T-cell (primary cell): ENCODE measurements at places on chromosomes 16 and 17.

- DNase-seq, result no peak
These were observed 65.0 kb downstream of the HS3ST2 start for GRCh38 chr16:22878955-22879354.

DNA sequence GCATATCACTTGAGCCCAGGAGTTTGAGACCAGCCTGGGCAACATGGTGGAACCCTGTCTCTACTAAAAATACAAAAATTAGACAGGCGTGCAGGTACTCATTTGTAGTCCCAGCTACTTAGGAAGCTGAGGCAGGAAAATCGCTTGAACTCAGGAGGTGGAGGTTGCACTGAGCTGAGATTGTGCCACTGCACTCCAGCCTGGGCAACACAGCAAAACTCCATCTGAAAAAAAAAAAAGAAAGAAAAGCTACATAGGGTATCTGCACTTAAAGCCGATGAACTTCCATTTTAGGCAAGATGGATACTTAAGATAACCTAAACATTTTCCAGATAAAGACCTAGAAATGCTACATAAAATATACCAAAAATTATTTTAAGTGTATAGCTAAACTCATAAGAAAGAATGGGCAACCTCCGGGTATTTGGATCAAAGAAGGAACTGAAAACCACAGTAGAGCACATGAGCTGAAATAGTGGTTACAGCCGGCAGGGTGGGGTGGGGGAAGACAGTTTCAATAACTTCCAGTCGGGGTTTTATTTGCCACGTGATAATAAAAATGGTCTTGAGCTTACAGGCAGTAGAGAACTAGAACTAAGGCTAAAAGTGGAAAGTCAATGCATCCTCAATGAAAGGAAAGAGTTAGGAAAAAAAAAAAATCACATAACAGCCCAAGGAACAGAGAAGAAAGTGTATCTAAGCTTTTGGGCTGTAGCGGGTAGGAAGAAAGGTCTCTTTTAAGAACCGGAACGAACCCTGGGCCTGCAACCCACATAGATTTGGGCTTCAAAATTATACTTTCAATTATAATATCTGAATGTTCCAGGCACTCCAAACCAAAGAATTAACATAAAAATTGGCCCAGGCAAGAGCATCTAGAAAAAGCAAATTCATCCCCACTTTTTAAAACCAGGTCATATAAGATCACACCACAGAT, 53.1 kb downstream of the CFDP1 start:
- DNase-seq, result peak; percentile 62

DNA sequence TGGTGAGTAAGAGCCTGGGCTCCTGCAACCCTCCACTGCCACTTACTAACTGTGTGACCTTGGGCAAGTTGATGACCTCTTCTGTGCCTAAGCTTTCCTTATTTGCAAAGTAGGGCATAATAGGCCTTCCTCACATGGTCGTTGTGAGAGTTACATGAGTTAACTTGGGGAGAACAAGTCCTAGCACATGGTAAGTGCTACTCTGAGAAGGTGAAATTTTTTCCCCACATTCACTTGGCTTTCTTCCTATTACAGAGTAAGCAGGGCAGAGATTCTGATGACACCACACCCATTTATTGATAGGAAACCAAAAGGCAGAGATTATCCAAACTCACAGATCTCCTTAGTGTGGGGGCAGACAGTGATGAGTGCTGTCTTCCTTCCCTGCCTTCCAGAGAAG, 1.6 kb downstream of the KCNH4 start:
- no peak for DNase-seq

DNA sequence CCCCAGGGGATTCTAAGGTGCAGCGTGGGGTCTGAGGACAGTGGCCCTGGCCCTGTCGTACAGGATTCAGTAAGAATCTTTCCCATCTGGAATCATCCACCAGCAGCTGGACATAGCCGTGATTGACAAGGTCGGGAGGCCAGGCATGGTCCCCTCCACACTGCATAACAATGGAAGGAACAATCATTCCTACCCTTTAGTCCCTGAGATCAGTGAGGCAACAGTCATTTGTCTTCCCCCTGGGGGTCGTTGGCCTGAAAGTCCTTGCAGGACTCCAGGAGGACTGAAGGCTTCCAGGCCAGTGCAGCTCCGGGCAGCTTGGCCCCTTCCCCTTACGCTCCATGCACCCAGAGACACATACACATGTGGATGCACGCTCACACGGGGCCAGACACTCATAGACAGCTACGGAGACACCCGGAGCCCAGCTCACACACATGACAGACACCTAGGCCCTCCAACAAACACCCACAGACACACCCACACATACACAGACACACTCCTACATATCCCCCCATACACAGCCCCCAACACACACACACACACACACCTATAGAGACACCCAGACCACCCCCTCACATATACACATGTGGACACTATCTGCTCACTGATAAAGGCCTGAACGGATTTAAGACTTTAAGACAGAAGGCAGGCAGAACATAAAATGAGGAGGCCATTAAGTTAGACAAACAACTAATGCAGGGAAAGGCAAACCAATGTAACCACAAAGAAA, 42.9 kb downstream of the LITAF start:
- no peak for DNase-seq

GRCh38 chr16:66370786-66371684, 4.5 kb downstream of the CDH5 start:
- no peak for DNase-seq

DNA sequence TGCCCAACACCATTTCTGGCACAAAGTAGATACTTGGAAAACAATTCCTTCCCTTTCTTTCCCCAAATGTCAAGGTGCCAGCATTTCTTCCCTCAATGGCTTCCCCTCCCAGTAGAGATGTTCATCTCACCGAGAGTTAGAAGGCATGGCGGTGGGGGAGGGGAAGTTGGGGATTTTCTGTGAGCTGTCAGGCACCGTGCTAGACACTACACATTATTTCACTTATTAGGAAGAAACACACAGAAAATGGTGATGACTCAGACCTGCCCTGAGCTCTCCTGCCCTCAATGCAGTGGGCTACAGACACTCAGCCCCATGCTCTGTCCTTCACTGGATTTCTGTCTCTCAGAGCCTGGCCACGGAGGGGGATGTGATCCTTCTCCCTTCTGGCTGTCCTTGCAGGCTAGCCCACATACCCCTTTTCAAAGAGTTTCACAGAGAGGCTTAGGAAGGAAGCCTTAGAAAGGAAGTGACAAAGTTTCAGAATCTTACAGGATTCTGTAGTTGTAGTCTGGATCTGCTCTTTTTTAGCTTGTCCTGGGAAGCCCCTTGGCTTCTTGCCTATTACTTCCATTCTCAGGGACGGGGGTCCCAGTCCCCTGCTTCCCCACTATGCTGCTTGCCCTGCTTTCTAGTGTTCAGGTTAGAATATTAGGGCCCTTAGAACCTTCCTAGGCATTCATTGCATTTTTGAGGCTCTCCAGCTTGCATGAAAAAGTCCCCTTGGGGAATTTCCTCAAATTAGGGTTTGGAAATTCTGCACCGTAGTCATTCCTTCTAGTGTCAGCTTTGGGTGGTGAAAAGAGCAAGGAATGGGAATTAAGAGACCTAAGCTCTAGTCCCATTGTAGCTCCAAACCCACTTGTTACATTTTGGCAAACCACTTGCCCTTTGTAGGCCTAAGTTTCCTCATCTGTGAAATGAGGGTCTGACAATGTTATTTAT, 12.2 kb upstream of the CCL5 start:
- DNase-seq, result no peak

DNA sequence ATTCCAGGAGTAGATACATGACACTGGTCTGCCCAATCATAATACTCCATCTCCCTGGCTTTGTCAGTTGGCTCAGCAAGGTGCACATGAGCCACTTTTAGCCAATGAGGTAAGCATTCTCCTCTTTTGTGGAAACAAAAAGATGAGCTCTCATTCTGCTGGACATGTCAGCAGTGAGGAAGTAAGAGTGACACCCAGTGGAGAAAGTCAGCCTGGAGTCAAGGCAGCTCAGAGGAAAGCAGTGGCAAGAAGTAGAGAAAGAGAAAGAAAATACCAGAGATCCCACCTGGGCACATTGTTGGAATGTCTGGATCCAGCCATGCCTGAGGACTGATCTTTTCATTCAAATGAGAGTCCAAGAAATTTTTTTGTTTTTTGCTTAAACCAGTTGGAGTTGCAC, 496.9 kb upstream of the C16orf82 start:
- no peak for DNase-seq

DNA sequence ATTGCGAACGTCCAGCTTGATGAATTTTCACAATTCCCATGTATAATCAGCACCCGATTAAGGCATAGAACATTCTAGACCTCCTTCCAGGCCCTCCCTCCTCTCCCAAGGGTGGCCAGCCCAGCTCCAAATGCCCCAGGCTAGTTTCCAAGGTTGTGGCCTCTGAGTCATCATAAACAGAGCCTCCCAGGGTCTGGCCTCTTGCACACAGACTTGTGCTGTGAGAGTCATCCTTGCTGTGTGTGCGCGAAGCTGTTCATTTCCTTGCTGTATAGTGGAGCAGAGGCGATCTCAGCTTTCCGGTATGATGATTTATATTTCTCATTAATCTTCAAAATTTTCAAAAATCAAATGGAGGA, 20.5 kb upstream of the JPH3 start:
- DNase-seq, result no peak

GRCh38 chr17:78377858-78378224, 608 bp upstream of the PGS1 start:
- no peak for DNase-seq

DNA sequence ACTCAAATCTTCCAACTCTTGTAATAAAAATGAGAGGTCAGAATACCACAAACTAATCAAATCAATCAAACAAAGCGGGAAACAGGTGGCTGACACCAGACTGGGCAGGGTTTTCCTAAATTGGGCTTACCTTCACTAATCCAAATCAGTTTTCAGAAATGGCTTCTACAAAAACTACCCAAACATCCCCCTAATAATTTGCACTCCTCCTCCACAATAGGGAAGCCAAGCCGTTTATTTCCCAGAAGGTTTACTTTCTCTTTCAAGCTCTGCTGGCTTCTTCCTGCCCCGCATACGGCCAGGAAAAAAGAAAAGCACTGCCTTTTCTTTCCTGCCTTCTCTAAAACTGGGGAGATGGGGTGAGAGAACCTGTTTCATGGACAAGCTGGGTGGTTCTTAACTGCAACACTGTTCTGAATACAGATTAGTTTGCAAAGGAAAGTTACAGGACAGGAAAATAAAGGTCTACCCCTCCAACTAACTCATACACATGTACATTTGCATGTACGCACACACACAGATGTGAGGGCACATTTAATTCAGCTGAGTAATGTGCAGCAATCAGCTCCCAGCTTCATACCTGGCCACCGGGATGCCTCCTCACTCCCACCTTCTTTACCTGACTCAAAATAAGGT, 9.2 kb downstream of the STAT3 start:
- DNase-seq, result no peak

DNA sequence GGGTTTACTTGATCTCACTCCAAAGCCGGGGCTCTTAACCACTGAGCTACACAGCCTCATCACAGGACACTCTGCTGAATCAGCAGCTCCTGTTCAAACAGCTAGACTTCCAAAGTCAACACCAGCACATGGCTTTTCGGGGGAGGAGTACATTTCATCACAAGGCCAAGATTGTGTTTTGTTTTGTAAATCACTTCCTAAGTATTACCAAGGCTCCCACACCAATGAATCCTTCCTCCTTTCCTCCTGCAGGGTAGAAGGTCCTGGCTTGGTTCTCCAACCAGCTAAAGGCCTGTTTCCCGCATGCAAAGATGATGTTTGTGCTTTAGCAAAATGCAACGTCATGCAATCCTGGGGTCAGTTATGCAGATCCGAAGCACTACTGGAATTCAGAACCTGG, 152.5 kb downstream of the XYLT1 start:
- no peak for DNase-seq

DNA sequence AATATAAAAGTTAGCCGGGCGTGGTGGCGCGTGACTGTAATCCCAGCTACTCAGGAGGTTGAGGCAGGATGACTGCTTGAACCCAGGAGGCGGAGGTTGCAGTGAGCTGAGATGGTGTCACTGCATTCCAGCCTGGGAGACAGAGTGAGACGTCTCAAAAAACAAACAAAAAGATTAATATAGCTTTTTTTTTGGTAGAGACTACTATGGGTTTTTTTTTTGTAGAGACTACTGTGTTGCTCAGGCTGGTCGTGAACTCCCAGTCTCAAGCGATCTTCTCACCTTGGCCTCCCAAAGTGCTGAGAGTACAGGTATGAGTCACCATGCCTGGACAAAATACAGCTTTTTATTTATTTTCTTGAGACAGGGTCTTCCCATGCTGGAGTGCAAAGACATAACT, 20.2 kb downstream of the ZNRF1 start:
- no peak for DNase-seq

DNA sequence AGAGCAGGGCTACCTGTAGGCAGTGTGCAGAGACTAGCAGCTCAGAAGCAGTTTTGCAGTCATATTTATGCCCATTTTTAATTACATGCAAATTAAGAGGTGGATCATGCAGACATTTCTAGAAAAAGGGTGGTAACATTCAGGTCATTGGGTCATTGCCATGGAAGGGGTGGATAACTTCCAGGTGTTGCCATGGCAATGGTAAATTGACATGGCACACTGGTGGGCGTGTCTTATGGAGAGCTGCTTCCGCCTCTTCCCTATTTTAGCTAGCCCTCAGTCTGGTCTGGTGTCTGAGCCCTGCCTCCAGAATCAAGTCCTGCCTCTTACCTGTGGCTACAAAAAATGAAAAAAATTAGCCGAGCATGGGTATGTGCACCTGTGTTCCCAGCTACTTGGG, 2.8 kb upstream of the DNAI2 start:
- DNase-seq, result no peak

GRCh38 chr17:61575352-61575975, 15.6 kb downstream of the NACA2 start:
- no peak for DNase-seq

DNA sequence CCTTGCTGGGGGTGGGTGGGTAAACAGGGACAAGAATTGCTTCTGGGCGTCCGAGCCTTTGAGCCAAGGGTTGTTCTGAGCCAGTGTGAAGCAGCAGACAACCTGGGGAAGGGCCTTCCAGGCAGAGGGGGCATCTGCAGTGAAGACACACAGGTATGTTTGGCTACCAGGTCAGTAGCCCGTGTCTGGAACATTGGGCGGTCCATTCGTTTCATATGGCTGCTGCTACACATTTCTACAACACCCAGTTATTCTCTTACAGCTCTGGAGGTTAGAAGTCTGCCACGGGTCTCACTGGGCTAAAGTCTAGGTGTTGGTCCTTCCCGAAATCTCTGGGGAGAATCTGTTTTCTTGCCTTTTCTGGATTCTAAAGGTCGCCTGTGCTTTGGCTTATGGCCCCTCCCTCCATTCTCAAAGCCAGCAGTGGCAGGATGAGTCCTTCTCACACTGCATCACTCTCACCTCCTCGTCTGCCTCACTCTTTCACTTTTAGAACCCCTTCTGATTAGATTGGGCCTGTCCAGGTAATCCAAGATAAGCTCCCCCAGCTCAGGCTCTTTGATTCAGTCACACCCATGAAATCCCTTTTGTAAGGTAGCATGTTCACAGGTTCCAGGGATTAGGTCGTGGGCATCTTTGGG, 136.1 kb downstream of the CLEC16A start:
- no peak for DNase-seq

DNA sequence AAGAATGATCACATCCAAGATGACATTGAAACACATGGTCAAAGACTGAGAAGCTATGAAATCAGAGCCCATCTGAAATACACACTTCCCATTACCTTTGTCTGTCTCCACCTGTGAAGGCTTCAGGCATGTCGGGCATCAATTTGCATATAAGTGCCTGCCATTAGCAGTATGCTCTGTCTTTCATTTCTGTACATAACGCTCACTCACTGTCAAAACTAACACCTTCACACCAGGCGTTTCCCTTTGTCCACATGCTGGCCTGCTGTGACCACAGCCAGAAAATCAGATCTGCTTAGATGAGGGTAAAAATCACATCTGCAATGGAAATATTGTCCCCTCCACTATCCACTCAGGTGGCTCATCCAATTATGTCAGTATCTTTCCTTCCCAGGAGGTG, 524.8 kb downstream of the TOX3 start:
- DNase-seq, result no peak

- no peak for DNase-seq
These were observed 18.1 kb downstream of the PPL start for GRCh38 chr16:4918781-4919251.
